ENCODE measurements at places on chromosomes 2 and 18.

DNA sequence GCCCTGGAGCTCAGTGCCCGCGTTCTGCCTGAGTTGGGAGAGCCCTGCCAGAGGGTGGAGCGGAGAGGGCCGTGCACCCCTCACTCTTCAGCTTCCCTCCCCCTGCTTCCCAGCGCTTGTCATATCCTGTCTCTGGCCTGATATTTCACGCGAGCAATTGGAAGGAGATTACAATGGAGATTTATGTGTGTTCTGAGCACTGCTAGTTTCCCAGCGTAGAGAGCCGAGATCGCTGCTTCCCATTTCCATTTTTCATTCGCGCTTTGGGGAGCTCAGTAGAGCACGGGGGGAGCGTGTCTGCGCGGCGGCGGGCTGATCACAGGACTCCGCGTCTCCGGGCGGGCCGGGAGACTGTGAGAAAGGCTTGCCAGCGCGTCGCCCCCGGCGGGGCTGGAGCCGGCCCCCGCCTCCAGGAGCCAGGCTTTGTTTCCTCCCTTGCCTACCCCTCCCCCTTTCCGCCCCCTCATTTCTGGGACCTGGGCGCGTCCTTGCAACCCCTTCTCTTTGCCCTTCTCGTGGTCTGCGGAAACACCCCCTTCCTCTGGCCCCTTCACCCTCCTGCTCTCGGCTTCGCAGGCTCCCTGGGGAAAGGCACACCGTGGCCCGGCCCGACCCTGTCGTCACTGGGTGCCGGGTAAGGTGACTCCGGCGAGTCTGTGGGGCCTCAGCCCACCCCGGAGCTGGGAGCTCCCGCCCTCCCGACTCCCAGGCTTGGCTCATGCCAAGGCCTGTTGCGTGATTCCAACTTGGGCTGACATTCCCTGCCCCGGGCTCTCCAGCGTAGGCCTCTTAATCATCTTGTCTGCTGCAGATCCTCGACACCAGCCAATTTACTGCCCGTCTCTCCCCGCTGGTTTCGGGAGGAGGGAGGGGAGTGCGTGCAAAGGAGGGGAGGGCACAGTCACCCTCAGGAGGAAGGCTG, 5.8 kb downstream of the DLX2 start:
- no peak for DNase-seq

DNA sequence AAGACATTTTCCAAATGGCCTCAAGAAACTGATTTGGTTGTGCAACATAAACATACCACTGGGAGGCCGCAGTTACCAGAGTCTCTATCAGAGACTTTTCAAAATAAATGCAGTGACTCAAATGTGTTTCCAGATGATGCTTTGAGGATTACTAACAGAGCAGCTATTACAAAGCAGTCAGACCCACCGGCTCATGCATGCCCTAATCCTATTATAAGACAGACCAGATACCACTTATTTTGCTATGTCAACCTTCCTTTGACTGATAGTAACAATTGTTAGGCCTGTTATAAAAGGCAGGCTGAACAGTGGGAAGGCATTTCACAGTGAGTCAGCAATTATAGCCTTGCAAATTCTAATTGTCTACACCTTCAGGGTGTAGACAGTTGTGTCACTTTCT, 217.7 kb downstream of the LRRTM1 start:
- DNase-seq: no peak

DNA sequence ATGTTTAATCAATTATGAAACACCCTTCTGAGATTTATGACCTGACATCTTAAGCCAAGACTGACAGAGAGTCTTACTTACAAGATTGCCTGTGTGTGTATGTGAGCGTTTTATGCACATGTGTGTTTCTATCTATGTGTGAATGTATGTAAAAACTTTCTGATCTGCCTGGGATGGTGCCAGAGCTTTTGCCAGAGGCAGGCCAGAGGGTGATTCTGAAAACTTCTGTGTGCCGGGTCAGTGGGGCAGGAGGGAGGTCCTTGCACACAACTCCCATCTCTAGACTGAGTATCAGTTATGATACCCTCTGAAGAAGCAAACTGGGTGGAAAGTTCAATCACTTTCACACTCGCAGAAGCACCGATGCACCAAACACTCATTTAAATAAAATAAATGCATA, 335.0 kb upstream of the NT5C1B start:
- no peak for DNase-seq

DNA sequence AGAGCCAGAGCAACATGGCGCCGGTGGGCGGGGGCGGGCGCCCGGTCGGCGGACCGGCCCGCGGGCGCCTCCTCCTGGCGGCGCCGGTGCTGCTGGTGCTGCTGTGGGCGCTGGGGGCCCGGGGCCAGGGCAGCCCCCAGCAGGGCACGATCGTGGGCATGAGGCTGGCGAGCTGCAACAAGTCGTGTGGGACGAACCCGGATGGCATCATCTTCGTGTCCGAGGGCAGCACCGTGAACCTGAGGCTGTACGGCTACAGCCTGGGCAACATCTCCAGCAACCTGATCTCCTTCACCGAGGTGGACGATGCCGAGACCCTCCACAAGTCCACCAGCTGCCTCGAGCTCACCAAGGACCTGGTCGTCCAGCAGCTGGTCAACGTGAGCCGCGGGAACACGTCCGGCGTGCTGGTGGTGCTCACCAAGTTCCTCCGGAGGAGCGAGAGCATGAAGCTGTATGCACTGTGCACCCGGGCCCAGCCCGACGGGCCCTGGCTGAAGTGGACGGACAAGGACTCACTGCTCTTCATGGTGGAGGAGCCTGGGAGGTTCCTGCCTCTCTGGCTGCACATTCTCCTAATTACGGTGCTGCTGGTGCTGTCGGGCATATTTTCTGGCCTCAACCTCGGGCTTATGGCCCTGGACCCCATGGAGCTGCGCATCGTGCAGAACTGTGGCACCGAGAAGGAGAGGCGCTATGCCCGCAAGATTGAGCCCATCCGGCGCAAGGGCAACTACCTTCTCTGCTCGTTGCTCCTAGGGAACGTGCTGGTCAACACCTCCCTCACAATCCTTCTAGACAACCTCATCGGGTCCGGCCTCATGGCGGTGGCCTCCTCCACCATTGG, 507 bp downstream of the CNNM4 start:
- DNase-seq: peak; percentile 38

- no peak for DNase-seq
Observed at GRCh38 chr2:103667335-103667884, 905.6 kb downstream of the TMEM182 start.

- DNase-seq: no peak
Observed at GRCh38 chr2:2010251-2010650, 265.9 kb upstream of the PXDN start.

DNA sequence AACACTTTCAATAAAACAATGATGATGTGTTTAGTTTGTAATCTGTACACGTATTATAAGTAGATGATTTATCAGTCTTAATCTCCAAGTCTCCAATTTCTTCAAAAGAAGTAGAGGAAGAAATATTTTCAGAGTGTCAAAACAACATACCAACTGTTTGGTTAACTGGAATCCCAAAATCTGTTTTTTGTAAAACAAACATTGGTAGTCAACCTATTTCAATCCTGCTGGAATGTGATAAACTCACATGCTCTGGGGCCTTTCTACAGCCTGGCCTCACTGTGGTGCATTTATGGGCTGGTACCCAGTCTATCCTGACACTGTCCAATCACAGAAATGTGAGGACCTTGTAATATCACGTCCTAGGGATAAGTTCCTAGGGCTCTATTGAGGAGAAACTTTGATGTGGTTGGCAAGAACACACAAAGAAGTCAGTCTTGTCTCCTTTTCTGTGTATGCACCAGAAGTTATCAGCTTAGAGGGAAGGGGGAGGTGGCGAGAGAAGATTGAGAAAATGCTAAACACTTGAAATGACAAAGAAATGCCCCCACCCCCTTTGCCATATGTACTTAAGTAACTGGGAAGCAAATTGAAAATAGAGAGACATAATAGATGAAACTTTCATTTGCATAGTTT, 47.2 kb downstream of the PRKRA start:
- no peak for DNase-seq

DNA sequence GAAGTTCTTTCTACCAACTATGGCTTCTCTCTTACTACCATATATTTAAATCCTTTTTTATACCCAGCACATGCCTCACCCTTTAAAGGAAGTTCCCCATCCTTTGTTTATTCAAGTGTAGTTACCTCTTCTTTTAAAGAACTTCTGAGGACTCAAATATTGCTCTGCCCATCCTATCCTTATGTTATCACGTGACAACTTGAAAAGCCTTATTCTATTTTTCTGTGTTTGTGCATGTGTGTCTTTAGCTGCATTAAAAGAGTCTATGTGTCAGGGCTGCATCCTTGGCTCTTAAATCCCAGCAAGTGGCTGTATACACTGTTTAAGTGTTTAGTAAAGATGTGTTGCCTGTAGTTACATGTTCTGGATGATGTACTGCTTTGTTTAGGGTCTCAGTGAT, 22.5 kb downstream of the FSHR start:
- no peak for DNase-seq

- DNase-seq: no peak
Observed at GRCh38 chr18:32237049-32237448, 47.2 kb downstream of the MEP1B start.

GRCh38 chr2:15579641-15580040, 12.0 kb upstream of the DDX1 start:
- DNase-seq: no peak

DNA sequence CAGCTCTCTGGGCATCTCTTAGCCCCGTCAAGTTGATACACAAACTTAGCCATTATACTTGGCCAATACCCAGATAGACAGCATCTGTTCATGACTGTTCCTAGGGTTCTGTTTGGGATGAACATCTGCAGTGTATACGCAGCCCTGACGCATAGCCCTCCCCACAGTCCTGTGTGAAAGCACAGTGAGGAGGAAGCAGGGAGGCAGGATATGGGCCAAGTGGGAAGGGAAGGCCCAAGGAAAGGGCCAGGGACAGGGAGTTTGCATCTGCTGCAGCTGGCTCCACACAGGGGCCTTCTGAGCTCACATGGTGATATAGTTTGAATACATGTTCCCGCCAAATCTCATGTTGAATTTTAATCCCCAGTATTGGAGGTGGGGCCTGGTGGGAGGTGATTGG, 80.2 kb downstream of the CMPK2 start:
- no peak for DNase-seq

- no peak for DNase-seq
Observed at GRCh38 chr18:8707556-8708300, 2.4 kb downstream of the MTCL1 start.

DNA sequence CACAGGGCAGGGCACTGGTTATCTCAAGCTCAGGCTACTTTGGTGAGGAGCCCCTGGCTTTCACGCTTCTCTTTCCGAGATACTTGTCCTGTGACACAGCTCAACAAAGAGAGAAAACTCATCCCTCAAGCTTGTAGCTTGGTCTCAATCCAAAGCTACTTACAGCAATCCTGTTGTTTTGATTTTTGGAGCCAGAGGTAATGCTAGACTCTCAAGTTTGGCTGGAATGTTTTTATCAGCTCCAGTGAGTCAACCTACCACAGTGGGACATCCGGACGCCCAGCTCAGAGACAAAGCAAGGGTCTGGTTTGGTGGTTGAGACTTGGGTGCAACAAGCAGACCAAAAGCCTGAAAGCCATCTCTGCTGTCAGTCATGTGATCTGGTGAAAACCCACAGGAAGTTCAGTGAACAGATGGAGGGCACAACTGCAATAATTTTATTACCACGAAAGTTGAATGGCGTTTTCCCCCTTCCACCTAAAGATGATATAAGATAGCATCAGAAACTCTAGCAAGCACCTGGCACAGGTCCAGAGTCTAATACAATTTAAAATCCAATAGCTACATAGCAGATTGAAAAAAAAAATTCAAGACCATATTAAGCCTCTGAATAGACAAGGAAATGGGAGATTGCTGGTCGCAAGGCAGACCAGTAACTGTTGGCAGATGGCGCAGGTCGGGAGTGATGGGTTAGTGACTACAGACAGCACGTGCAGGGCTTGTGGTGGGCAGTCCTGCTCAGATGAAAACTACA, 102.3 kb upstream of the SMAD7 start:
- DNase-seq: peak; percentile 25

DNA sequence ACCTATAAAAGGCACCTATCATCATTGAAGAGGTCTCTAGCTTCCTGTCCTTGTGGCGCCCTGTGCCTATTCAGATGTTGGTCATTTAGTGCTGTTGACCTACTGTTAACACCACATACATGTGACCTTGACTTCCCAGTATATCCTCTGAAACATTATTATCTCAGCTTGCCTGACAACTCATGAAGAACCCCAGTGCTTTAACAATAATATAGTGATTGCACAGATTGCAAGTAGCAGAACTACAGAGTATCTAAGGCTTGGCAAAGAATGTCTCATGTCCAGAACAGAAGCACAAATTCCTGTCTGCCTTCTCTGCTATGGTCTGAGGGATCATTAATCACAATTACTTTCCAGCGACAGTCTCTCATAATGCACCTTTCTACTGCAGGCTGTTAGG, 165.3 kb downstream of the LCLAT1 start:
- no peak for DNase-seq

GRCh38 chr2:68721482-68722101, 13.0 kb upstream of the ARHGAP25 start:
- DNase-seq: no peak

DNA sequence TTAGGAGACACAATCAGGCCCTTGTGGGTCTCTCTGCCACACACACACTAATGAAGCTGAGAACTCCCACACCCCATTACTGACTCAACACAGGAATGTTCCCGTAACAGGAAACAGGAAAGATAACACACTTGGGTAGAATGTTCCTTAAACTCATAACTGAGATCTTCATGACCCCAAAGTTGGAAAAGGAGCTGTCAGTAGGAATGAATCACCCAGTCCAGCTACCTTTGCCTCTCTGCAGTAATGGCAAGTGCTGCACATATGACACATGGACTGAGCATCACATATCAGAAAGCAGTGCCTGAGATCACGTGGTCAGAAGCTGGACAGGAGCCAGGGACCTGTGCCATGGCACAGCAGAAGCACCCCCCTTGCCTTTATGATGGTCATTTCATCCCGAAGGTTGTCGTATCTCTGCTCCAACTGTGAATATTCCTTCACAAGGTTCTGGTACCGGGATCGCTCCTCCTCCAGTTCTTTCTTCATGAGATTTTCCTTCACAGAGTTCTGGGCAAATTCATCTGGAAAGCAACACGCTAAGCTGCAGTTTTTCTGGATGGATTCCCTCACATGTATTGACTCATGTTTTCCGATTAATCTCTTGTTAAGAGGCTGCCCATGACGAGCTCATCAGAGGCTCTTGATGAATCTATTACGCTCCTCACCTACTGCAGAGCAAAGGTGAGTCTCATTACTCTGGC, 65.4 kb upstream of the ACAA2 start:
- no peak for DNase-seq

DNA sequence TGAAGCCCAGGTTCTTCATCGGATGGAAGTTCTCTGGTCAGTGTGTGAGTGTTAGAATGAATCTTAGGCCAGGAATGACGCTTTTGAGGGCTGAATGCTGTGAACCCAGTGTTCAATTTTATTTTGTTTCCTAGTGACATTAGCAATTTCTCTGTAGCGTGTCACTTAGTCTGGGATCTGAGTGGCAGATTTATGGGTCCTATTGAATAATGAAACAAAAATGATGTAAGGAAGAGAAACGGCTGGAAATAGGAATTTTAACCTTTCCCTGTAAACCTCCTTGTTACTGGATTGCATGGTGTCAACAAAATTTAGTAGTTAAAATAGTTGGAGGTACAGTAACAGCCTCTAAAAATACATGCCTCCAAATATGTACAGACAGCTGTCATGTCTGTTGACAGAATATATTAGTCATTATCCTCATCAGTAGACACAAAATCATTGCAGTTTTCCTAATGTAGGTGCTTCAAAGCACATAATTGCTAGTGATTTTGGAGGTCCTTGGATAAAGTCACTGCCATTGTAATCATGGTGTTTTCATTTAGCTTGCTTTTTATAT, 223.8 kb upstream of the SPRED2 start:
- DNase-seq: no peak

GRCh38 chr2:6744038-6744437, 121.7 kb downstream of the CMPK2 start:
- no peak for DNase-seq

GRCh38 chr2:36695746-36696415, 626 bp upstream of the VIT start:
- no peak for DNase-seq
